ENCODE measurements at places on chromosomes 1 and 21.
A peak's percentile ranks its signal among the peaks of the same experiment; 100 is the strongest.

- no peak for DNase-seq
These were observed 106.9 kb downstream of the SEC16B start for GRCh38 chr1:177862916-177863315.

DNA sequence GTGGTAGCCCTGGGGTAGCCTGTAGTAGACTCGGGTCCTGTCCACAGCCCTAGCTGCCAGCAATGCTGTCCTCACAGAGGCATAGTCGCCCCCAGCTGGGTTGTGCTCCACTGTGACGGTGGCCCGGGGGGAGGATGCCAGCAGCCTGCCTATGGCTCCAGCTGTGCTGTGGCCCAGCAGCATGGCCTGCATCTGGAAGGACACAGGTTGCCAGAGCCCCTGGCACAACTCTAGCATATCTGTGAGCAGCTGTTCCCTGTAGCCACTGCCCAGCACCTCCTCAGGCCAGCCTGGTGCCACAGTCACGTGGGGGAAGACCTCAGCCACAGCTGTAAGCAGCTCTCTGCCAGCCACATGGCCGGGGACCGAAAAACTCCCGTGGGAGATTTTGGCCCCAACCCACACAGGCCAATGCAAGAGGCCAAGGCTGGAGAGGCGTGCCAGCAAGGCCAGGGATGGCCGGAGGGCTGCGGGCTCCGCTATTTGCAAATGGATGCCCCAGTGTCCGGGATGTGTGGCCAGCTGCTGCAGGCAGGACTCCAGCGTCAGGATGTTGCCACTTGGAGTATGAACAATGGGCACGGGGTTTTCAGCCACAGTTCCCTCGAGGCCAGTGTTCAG lies 13.9 kb downstream of the FAM151A start:
- no peak for DNase-seq

DNA sequence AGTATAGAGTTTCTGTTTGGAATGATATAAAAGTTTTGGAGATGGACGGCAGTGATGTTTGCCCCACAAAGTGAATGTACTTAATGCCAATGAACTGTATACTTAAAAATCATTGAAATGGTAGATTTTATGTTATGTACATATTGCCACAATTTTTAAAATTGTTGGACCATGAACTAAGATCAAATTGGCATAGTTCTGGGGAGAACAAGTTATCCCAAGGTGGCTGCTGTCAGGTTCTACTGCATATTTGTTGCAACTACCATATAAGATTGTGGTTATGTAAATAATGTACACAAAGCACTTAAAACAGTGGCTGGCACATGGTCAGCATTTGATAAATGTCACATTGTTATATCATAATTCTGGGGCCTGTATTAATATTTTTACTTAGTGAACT lies 466.4 kb downstream of the SIPA1L2 start:
- DNase-seq = no peak

GRCh38 chr1:109826446-109826845 lies 62.7 kb upstream of the EPS8L3 start:
- no peak for DNase-seq

DNA sequence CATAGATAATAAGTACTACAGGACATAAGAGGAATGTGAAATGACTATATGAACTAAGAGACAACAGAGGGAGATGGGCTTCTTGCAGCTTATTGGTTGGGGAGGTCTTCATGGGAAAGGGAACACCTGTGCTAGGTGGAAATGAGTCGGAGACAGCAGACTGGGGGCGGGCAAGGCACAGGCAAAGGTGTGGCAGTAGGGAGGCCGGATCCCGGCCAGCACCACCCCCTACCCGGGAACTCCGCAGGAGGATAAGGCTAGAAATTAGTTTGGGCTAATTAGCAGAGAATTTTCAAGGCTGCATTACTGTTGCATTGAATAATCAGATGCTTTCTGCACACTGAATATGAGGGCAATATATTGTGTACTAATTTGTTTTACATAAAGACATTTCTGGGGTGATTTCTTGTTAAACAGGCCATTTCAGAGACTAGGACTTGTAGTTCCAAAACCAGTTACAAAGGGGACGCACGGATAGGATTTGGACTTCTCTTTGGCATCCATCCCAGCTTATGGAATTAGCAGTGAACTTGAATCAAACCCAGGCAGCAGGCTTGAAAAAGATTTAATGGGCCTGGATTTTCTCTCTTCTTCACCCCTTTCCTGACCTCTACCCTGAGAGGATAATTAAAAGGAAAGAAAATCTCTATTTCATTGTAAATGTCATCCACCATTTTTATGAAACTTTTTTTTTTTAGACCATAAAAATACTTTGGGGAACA lies 2.2 kb upstream of the HUNK start:
- no peak for DNase-seq

- DNase-seq = peak; percentile 57
These were observed 8.4 kb downstream of the FOXE3 start for GRCh38 chr1:47424336-47424982.

DNA sequence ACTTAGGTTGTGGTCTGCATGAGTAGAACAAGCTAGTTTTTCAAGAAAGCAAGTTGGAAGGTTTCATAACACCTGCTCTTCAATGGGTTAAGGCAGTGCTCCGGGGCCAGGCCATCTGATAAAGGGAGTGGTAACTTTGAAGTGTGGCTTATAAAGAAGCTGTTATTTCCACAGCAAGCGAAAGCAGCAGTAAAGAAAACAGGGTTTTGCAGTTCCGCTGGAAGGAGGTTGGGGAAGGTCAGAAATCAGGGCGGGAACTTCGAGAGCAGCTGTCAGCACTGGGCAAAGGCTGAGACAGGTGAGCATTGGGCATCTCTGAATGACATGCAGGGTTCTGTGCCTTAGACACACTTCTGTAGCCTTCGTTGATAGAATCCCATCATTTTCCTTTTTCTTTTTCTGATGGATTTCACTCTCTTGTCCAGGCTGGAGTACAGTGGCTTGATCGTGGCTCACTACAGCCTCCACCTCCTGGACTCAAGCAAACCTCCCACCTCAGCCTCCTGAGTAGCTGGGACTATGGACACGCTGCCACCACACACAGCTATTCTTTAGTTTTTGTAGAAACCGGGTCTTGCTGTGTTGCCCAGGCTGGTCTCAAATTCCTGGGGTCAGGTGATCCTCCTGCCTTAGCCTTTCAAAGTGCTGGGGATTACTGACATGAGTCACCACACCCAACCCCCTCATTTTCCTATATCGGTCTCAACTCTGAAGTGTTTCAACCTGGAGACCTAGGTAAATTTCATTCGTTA lies 20.5 kb downstream of the TMEM51 start:
- peak; percentile 84 for DNase-seq

DNA sequence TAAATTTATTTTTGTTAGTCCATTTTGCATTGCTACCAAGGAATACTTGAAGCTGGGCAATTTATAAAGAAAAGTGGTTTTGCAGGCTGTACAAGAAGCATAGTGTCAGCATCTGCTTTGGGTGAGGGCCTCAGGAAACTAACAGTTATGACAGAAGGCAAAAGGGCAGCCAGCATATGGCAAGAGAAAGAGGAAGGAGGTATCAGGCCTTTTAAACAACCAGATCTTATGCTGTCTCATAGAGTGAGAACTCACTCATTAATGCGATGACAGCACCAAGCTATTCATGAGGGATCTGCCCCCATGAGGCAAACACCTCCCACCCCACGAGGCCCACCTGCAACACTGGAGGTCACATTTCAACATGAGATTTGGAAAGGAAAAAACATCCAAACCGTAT lies 898.4 kb downstream of the KCNT2 start:
- no peak for DNase-seq

DNA sequence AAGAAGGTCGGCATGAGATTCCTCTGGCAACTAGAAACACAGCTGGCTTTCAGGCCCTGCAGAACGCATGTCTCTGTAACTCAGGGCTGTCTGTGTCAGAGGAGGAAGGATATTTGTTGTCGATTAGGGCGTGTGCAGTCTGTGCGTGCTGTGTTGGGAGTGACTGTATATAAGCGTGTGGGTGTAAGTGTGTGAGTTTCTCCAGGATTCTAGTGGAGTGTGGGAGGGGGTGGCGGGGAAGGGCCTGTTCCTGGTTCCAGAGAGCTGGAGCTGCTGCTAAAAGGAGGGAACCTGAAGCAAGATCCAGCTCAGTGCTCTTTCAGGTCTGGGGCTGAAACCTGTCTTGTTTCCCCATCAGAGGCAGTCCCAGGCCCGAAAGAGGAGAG lies 74.3 kb downstream of the SLC16A1 start:
- DNase-seq = peak; percentile 71

- DNase-seq = no peak
These were observed 22.3 kb downstream of the C1orf146 start for GRCh38 chr1:92240034-92240433.

- no peak for DNase-seq
These were observed at the start of gene AADACL3 for GRCh38 chr1:12715896-12716437. Gene AADACL3 (plus strand): TSS chr1:12716110. CDS start chr1:12716177, 67 bp downstream.

DNA sequence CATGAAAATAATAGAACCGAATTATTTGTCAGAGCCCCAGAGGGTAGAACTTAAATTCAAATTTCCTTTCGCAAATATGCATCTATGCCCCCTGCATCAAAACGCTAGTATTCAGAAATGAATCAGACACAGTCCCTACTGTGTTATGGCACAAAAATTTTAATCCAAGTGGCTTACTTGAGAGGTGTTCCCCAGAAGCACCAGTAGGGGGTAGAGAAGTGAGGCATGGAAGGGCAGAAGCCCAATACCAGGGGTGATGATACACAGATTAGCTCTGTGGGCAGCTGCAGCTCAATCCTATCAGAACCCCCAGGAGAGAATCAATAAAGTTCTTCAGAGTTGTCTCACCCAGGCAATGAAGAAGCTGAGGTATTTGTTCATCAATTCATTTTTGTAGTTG lies 342.2 kb downstream of the OMA1 start:
- DNase-seq = peak; percentile 4

- DNase-seq = no peak
These were observed 49.1 kb downstream of the ERI3 start for GRCh38 chr1:44305962-44306422.
